Thyroid gland (tissue), 4 donors: ENCODE measurements at places on chromosomes 7 and 10.
A peak's percentile ranks its signal among the peaks of the same experiment; 100 is the strongest.

GRCh38 chr10:51445588-51445987 lies 253.8 kb downstream of the CSTF2T start:
- DNase-seq: no peak
- H3K27me3 ChIP-seq: no peaks in the 10 kb centered on the region
- H3K36me3 ChIP-seq: no peaks in the 10 kb centered on the region
- H3K4me1 ChIP-seq: no peaks in the 10 kb centered on the region
- H3K27ac ChIP-seq: no peak overlapping the region
- H3K4me3 ChIP-seq: no peak overlapping the region

GRCh38 chr7:18222636-18223035 lies 195.0 kb upstream of the PRPS1L1 start:
- no peaks in the 10 kb centered on the region for H3K27me3 ChIP-seq
- H3K4me1 ChIP-seq: no peaks in the 10 kb centered on the region
- no peaks in the 10 kb centered on the region for H3K36me3 ChIP-seq
- no peak overlapping the region for H3K4me3 ChIP-seq
- no peak for DNase-seq
- H3K27ac ChIP-seq: no peak overlapping the region

DNA sequence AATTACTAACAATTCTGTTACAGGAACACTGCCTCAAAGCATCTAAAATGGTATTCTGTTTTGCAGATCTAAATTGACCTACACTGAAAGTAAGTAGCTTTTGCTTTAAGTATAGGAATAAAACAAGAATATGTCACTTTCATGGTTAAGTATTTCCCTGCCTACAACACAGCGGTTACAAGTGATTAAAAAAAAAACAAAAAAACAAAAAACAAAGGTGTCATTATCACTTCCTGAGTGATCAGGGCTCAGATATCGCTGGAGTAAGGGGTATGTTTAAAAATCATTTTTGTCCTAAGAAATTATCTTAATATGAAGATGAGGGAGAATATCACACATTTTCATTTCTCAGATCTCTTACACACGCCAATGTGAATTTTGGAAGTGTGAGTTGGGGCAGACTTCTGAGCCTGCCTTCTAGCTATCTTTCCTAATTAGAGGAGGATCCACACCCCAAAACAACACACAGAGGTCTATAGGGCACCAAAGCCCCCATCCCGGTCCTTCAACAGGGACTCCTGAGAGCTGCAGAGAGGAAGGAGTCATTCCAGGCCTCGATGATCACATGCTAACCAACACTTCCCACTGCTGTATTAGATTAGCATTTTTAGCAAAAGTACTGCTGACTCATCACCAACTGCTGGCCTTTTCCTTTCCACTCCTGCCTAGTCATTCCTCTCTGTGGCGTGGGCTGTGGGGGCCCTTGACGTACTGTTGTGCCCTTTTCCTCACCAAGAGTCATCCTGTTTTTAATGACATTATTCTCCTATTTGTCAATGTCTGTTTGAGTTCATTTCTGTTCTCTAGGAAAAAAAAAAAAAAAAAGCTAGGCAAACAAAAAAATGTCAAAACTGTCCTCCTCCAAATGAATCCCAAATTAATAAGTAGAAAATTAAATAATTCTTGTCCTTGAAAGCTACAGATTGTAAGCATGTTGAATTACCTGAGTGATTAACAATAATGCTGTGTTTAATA lies 31.2 kb downstream of the PRTFDC1 start:
- no peaks in the 10 kb centered on the region for H3K27me3 ChIP-seq
- H3K4me1 ChIP-seq: no peaks in the 10 kb centered on the region
- H3K4me3 ChIP-seq: no peak overlapping the region
- no peak overlapping the region for H3K27ac ChIP-seq
- peak; percentile 28 for DNase-seq
- H3K36me3 ChIP-seq: no peaks in the 10 kb centered on the region

- DNase-seq: no peak
- no peaks in the 10 kb centered on the region for H3K27me3 ChIP-seq
- H3K36me3 ChIP-seq: no peaks in the 10 kb centered on the region
- H3K4me1 ChIP-seq: no peaks in the 10 kb centered on the region
- no peak overlapping the region for H3K4me3 ChIP-seq
Observed at GRCh38 chr7:103689255-103689654, 243.2 kb upstream of the SLC26A5 start.

GRCh38 chr7:88155756-88156155 lies 64.1 kb downstream of the SRI start:
- no peak overlapping the region for H3K27ac ChIP-seq
- no peaks in the 10 kb centered on the region for H3K36me3 ChIP-seq
- H3K4me1 ChIP-seq: no peaks in the 10 kb centered on the region
- H3K4me3 ChIP-seq: no peak overlapping the region
- DNase-seq: no peak
- H3K27me3 ChIP-seq: no peaks in the 10 kb centered on the region

- no peak for DNase-seq
- no peaks in the 10 kb centered on the region for H3K4me1 ChIP-seq
- H3K36me3 ChIP-seq: no peaks in the 10 kb centered on the region
- H3K4me3 ChIP-seq: no peak overlapping the region
Observed at GRCh38 chr10:34499612-34500279, 315.4 kb downstream of the PARD3 start.
